ENCODE measurements at places on chromosomes 4 and X.

- DNase-seq: no peak
Observed at GRCh38 chrX:99394456-99394855, 1015.6 kb downstream of the PCDH19 start.

DNA sequence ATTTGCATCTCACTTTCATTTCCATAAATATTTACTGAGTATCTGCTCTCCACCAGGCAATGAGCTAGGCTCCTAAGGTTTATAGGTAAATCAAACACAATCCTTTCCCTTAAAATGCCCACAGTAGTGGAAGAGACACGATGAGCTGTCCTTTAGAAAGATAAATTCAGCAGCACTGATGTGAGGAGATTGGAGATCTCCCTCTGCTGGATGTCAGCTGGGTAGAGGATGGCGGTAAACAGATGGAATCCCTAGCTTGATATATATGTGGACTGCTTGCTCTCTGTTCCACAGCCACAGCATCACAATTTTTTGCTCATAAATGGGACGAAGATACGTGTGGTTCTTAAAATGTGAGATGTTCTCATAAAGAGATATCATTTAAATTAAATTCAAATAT is 216.4 kb upstream of the RASGEF1B start:
- no peak for DNase-seq

DNA sequence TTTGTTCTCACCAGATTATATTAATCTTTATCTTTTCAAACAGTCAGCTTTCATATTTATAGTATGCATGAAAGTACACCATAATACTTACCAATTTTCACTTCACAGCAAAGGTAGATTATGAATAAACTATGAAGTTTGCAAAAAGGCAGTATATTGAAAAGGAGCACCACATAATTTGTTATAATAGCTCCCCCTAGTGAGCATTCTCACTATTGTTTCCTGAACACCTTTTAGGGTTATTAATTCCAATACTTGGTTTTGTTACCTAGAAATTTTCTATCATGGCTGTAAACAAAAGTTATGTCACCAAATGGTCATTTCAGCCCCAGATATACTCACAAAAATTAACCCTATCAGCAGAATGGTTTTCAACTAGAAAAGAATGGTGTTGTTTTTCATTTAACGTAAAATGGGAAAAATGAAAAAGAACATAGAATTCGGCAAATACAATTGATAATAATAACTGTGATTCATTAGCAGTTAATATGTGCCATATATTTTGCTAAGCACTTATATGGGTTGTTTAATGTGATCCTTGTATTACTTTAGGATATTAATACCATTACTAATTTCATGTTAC is 30.2 kb upstream of the NKX6-1 start:
- no peak for DNase-seq

GRCh38 chr4:69713593-69713992 is 46.8 kb downstream of the SULT1B1 start:
- DNase-seq: no peak

DNA sequence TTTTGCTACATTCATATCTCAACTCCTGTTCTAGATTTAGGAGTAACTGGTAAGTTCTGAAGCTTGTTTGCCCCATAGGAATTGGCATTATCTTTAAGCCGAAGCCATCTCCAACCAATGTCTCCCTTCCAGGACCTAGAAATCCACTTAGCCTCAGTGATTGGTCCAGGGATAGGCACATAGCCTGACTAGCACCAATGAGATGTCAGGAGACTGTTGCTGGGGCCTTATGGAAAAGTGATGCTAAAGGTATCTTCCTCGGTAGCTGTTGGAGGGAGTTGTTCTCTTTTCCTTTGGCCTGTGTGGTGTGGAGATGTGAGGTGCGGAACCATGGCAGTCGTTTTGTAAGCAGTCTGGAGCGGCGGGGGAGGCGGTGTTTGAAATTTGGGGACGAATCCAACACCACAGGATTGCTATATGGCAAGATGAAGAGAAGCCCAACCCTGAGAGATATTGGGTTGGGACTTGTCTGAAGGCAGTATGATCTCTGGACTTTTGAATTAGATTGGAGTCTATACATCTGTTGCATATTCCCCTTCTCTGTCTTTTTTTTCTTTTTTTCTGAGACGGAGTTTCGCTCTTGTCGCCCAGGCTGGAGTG is 109.8 kb upstream of the ATP6AP2 start:
- DNase-seq: no peak

DNA sequence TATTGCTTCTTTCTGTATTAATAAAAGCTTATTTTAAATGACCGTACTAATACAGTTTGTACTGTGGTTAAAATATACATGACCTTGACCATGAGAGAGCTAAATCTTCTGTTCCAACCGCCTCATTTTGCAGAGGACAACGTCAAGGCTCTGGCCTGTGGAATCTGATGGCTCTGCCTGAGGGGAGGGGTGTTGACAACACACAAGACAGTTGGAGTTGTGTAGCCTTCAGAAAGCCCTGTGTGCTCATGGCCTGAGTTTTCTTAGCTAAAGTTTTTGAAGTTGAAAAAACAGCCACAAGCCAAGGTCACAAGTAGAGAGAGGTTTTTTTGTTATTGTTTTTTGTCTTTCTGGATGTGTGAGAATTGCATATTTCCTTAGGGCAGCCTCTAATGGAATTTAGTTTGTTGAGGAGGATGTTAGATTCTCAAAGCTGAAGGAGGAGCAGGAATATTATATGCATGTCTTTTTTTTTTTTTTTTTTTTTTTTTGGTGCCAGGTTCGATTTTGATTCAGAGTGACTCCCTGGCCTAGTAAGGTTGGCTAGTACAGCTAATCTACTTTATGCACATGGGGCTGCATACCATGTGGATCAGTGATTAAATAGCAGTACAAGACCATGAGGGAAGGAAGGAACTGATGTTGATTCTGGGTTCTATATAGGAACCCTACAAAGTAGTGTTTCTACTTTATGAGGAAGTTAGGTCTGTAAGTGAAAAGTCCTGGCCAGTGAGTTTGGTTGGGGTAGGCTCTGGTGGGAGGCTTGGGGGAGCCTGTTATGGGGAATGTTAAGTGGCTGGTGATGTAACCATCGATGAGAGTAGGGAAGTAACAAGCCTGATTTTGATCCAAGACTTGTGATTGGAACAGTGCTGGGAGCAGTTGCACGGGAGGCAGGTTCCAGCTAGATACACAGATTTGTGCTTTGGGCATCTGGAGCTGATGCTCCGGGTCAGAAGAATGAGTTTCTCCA is 20.3 kb downstream of the SMS start:
- no peak for DNase-seq

DNA sequence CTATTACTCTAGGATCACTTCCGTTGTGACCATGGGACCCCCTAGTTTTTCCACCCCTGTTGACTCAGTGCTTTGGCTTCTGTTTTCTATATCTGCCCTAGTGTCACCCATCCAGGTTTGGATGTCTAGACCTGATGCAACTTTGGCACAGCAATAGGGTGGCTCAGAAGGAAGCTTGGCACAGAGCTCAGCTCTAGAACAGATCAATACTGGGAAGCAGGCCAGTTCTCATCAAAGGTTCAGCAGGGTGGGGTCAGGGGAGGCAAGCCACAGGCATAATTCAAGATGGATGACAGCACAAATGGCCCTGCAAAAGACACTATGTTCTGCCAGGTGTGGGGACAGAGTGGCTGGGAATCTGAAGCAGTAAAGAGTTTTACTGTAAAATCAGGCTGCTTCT is 74.2 kb upstream of the EGFL6 start:
- no peak for DNase-seq

GRCh38 chr4:147530134-147530533 is 49.2 kb downstream of the EDNRA start:
- DNase-seq: no peak

DNA sequence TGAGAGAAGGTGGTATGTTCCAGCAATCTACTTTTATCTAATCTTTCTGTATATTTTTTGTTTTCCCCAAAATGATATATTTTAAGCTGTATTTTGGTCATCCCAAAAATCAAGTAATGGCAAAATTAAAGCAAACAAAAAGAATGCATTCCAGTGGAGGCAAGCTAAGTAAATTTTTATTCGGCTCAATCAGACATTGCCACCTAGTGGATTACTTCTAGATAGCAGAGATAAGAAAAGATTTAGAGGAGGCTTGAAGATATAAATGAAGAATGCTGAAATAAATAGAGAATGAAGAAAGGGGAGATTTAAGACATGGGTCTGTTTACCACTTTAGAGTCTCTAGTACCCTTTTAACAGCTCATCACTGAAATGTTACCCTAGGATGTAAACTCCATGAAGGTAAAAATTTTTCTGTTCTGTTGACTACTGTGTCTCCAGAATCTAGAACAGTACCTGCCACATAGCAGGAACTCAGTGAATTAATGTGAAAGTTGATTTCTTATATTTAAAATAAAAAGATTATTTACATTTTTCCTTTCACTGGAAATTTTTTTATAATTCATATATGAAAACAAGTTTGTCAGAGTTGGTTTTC is 110.9 kb upstream of the ANK2 start:
- no peak for DNase-seq

DNA sequence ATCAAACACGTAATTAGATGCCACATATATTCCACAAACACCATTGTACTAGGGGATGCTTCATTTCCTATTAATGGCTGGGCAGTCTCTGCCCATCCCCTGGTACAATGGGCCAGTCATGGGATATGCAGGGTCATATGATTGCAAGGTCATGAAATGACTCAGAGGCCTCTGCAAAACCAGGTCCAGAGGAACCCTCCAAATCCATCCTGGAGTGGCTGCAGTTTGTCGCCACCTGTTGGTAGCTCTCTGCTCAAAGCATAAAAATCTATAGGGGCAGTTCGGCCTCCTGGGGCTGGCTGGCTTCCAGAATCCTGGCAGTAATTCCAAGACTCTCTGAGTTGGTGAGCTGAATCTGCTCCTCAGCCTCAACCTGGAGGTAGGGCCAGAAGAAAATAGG is 22.9 kb upstream of the PUDP start:
- DNase-seq: peak; percentile 15

DNA sequence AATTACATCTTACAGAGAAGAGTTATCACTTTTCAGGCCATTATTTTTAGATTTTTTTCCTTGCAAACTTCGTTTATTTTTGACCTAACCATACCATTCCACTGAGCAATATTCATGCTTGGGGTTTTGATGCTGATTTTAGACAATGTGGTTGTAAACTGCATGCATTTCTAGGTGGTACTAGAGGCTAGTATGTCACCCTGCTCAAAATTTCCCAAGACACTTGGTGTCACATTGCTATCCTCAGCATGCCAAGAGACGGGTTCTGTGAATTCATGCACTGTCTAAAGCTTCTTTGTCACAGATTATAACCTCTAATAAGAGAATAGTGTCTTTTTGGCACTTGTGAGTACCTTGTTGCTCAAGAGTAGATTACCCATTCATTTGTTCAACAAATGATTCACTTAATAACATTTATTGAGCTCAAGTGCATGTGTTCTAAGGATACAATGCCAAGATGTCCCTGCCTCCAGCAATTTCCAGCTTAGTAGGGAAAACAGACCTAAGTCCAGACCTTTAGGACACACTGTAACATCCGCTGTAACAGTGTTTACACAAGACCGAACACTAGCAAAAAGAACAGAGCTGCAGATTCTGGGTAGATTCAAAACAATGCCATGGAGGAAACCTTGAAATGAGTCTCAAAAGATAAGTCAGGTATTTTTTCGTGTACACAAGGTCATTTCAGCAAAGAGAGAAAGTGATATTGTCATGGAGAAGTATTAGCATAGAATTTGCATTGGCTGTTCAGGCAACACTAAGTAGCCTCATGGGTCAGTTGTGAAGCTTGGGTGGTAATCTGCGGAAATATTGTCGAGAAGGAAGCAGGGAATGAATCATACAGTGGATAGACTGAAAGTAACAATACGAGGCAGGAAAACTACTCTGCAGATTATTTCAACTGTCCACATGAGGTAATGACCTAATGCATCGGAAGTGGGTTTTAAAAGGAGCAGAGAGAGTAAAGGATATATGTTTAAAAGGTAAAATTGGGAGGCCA is 515.1 kb upstream of the ZFP42 start:
- DNase-seq: no peak

DNA sequence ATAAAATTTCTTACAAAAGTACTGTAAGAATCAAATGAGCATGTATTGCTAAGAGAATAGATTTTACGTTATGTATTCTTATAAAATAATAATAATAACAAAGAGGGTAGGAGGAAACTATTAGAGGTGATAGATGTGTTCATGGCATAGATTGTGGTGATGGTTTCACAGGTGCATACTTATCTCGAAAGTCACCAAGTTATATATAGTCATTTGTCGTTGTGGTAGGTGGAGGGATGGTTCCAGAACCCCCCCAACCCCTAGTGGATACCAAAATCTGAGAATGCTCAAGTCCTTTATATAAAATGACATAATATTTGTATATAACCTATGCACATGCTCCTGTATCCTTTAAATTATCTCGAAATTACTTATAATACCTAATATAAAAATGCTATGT is 36.7 kb upstream of the H2AZ1 start:
- DNase-seq: no peak

DNA sequence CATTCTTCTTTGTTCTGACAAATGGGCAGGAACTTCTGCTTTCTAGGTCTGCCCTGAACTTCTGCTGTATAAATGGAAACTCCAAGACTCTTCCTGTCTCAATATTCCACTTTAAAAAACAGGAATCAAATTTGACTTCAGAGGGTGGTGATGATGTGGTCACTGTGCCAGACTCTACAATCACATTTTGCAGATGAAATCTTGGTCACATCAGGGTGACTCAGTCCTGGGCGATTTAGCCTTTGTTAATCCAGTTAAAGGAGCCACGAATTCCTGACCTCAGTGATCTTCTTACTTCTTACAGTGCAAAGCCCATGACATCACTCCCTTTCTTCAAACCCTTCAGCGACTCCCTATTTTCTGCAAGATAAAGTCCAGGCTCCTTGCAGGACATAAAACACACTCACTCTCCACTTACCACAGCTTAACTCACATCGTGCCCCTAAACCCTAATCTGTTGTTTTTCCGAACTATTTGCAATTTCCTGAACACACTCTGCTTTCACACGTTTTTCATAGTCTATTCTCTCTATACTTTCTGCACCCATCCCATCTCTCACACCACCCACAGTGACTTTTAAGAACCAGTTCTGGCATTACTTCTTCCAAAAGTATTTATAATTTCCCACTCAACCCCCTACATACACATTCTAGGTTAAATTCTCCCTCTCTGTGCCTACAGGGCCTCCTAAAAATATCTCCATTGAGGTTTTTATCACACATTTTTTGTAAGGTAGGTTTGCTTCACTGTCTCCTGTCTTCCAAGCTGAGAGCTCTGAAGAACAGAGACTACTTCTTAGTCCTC is 11.1 kb downstream of the GASK1B start:
- DNase-seq: no peak

DNA sequence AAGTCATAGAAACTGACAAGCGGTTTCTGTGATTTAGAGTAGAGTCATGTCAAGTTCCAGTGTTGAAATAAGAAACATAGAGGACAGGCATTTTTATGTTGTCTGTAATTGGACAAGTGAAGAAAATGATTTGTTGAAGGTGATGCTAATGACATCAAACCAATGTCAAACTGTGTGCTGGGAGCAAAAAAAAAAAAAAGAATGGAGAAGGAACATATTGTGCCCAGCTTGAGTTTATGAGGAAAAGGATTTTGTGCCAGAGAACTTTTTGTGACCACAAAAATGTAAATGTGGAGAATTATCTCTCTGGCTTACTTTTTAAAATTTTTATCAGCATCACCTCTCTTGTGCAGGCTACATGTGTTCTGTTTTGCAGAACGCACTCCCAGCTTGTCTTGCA is 495.7 kb downstream of the RAPGEF2 start:
- DNase-seq: no peak

GRCh38 chr4:41134581-41134980 is 79.8 kb downstream of the APBB2 start:
- DNase-seq: no peak
